ENCODE measurements at places on chromosomes 7 and 10. TPM values are rescaled to one million over a fixed set of nuclear protein-coding genes. Genes with fewer than 3 reads are reported as not detected.

GRCh38 chr7:101688183-101688831 lies 59.2 kb upstream of the MYL10 start:
- DNase-seq: peak; percentile 84

GRCh38 chr7:33743594-33743993 lies 161.7 kb upstream of the BMPER start:
- no peak for DNase-seq

CTAGE6 gene
- 2.8 TPM for total RNA-seq

DNA sequence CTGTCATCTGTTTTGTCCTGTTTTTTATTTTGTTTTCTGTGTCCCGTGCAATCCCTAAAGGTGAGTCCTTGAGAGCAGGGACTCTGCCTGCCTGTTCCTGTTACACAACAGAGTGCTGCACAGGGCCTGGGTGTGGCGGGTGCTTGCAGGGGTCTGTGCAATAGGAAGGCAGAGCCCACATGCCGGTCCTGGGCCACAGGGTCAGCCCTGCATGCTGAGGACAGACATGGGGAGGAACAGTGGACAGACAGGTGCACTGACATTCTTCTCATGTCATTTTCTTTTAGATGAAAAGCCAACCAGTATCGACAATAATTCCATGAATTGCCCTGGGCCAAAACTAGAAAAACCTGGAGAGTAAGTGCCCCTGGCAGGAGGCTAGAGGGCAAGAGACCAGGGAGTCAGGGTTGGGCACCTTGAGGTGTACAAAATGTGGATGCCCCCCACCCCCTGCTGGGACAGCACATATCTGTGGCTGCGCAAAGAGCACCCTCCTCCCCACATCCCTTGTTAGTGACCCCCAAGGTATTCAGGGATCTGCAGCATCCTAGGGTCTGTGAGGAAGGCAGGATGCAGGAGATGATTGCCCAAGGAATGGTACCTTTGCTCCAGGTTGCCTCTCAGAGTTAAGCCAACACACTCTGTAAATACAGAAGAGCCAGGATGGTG lies 19.9 kb downstream of the ANTXRL start:
- DNase-seq: no peak

TBX20 gene
- not detected for total RNA-seq

DNA sequence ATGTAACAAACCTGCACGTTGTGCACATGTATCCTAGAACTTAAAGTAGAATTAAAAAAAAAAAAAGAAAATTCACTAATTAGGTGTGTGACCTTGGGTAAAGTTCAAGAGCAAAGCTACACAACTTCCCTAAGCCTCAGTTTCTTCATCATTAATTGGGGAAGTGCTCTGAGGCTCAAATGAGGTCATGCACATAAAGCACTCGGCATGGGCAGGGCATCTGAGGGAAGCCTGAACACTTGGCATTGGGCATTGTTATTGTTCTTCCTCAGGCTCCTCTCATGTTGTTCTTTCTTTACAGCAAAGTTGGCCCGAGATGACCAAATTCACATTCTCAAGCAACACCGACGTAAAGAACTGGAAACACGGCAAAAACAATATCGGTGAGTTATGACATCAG lies 21.5 kb downstream of the ALOX5 start:
- no peak for DNase-seq

ADRB1 gene
- total RNA-seq: 2.3 TPM

- DNase-seq: no peak
Measured at GRCh38 chr7:97007583-97007861, 2.2 kb downstream of the DLX6 start.

DNA sequence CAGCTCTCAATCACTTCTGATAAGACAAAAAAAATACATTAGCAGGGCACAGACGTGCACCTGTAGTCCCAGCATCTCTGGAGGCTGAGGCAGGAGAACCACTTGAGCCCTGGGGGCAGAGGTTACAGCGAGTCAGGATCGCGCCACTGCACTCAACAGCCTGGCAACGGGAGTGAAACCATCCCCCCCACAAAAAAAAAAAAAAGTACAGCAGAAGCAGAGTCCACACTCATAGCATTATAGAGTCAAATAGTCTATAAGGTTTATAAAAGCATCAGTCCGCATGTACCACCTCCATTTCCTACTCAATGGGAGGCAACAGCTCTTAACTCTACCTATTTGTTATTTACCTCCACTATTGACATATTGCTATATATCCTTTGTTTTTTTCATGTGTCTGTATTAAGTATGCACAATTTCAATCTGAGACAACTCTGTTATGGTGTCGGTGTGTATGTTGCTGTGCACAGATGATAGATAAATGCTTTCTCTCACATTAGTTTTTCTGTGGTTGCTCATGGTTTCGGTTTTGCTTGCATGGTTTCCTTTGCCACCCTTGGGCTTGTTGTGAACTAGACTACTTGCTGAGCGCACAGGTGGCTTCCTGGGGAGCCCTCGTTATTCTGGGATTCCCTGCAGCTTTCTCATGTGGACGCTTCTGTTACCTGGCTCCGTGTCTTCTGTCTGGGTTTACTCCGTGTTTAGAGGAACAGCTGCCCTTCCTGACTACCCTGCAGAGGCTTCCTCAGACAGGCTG lies 40.4 kb downstream of the PROSER2 start:
- DNase-seq: peak; percentile 89

DNA sequence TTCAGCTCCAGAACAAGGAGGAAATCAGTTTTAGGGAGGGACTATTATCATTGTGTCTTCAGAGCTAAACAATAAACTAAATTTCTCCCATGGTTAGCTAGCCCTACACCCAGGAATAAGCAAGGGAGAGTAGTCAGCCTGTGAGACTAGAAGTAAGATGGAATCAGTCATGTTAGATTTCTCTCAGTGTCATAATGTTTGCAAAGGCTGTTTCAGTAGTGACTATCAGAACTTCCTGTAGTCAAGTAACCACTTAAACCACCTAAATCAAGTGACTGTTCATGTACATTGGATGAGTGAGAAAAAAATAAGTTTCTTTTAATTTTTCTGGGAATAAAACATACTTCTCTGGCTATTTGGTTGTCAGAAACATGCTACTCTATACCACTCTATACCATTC lies 121.6 kb downstream of the KCND2 start:
- DNase-seq: no peak

LIPJ gene
- not detected for total RNA-seq

GRCh38 chr7:106778656-106779250 lies 86.3 kb upstream of the PIK3CG start:
- no peak for DNase-seq

DNA sequence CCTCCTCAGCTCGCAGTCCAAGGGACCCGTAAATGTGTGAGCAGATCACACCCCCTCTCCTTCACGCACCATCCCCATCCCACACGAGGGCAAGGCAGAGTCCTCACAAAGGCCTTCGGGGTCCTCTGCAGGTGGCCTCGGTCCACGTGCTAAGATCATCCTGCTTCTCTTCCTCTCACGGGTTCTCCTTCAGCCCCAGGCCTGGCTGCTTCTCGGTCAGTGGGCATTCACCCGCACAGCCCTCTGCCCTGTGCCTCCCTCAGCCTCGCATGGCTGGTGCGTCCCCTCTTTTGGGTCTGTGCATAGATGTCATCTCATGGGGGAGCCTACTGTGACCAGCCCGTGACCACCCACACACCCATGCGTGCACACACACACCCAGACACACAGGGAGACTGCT lies 17.3 kb upstream of the FOXL3 start:
- no peak for DNase-seq

- DNase-seq: no peak
Measured at GRCh38 chr7:146321301-146321700, 204.7 kb downstream of the CNTNAP2 start.

DNA sequence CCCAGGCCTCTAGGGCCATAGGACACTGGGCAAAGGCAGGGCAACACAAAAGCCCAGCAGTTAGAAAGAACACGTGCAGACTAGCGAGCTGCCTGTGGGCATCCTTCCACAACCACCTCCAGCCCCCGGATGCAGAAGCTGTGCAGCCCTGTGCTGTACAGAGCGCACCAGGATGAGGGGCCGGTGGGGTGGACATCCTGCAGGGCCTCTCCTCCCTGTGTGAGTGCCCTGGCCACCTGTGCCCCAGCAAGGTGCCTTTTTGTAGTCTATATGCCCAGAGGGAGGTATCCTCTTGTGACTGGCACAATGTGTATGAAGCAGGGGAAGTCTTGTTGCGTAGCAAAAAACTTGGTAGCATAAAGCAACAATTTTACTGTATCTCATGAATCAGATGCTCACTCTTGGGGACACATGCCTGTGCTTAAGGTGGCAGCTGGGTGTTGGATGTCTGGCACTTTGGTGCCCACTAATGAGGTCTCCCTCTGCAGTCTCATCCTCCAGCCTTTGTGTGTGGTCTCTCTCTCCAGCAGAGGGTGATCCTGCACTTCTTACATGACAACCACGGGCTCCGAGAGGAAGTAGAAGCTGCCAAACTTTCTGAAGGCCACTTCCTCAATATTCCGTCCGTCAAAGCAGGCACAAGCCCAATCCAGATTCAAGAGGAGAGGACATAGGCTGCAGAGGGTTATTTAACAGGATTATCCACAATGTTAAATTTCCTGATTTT lies 8.7 kb downstream of the NCAPG2 start:
- no peak for DNase-seq

DNA sequence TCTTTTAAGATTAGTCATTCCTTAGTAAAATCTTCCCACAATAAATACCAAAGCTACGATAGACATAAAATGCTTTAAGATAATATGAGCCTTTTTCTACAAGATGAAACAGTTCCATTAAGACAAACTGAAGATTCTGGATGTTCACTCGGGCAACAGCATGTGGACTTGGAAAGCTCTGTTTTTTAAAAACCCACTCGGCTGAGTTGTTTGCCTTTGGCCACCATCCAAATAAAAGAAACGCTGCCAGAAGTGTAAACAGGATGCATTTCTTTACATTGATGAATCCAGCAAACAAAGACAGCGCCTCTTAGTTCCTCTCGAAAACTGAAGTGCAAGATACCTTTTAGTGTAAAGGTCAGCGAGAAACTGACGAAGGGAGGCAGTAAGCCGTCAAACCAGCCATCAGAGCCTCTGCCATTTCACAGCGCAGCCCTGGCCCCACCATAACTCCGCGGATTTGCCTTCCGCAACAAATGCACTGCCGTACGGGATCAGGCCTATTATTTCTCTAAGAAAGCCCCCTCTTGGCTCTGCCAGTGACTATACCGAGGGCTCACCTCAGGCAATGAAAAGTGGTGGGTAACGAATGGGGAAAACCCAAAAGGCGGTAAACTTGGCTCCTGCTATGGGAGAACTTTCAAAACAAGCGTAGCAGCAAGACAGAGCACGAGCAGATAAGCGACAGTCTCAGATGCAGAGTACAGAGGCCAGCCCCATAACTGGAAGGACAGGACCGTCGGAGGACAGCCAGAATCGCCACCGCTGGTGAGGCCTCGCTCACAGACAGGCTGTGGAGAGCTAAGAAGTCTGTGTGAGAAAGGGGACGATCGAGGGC lies 41.4 kb downstream of the GNA12 start:
- peak; percentile 26 for DNase-seq

DNA sequence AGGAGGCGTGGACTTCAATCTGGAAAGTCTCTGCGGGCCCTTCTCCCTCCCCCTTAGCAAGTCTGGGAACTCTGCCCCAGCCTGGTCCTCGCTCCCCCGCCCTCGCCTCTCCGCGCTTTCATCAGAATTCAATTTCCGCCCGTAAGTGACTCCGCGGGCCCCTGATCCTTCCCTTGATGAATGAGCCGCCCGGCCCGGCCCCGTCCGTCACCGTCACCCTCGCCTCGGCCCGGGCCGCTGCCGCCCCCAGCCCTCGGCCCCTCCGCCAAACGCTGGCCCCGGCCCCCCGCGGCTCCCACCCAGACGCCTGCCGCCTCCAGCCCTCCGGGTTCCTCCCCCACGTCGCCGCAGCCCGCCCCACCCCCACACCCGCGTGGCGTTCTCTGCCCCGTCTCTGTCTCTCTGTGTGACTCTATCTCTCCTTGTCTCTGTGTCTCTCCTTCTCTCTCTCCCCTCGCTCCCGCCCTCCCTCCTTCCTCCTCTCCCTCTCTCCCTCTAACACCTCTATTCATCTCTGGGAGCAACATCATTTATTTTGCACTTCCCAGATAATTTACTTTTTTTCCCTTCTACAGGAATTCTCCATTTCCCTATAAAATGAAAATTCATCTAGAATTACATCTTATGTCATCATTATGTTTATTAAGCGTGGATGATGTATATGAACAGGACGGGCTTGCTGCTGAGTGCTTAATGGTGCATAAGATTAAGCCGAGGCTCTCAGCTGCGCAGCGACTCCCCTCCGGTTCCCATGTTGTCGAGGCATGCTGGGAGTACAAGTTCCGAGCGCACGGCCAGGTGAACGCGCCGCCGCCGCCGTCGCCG lies 91.2 kb upstream of the PAX2 start:
- peak; percentile 47 for DNase-seq

DNA sequence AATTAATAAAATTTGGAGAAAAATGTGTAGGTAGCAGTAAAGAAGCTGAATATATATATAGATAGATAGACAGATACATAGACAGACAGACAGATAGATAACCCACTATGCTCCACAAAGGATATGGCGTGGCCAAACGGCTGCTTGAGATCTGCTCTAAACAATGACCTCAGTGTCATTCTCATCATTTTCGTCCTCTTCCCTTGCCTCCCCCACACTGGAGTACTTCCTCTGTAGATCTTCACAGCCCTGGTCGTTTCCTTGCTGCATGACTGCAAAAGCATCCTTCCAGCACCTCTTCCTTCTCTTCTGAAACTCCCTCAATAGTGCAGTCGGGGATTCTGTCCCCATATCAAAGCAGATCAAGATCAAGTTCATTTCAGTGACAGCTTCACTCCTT lies 35.6 kb upstream of the ATP6V0A4 start:
- DNase-seq: no peak
